ENCODE measurements at places on chromosomes 2 and 18. TPM values are rescaled to one million over a fixed set of nuclear protein-coding genes. Genes with fewer than 3 reads are reported as not detected.

DNA sequence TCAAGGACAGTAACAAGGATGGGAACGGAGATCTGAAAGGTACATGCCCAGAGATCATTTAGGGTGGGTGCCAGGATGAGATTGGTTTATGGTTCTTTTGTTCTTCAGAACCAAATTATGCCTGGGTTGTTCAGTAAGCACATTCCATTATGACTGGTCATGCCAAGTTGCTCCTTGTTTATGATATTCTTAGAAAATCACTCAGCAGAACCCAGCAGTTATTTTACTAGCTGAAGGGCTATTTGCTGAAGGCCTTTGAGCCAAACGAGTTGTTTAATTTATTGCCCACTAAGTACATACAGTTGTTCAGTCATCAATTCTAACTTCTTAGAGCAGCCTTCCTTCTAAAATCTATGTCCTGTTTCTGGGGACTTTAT is 635 bp downstream of the SLC3A1 start:
- no peak for DNase-seq

GRCh38 chr2:208466151-208466919 is 59.7 kb downstream of the PTH2R start:
- peak; percentile 61 for DNase-seq

DNA sequence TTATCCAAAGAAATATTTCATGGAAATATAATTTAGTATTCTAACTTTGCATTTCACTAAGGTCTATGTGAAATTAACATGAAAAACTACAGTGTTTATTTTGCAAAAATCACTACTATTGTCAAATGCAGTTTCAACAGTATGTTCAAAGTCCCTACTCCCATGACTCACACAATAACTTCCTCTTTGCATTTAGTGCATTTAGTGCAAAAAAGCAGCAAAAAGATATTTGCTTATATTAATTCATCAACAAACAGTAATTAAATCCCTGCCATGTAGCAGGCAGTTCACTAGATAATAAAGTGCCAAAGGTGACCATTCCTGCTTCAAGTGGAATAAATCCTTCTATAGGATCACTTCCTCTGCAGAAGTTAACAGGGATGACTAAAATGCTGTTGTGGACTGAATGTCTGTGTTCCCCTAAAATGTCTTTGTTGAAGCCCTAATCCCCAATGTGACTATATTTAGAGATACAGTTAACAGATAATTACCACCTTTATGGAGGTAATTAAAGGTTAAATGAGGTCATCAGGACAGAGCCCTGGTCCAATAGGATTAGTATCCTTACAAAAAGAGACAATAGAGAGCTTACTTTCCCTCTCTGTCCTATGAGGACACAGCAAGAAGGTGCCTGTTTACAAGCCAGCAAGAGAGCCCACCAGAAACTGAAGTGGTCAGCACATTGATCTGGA is 61.7 kb downstream of the STK39 start:
- peak; percentile 79 for DNase-seq

DNA sequence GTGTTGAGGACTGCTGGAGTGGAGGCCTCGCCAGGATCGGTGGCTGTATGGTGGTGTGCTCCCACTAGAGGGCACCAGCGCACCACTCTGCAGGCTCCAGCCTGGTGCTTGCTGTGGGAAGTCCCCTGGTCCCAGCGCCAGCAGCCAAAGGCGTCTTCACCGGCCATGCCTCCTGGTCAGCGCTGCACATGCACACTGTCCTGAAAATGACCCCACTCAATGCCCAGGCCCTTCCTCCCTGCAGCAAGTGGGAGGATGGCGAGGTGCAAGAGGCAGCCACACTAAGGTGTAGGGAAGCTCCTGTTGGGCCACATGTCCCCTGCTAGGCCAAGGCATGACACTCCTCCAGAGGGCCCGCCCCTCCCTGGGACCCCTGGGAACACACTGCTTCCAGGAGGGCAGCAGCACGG is 136.5 kb downstream of the CTIF start:
- DNase-seq, result peak; percentile 58

GRCh38 chr18:22141211-22141610 is 28.2 kb upstream of the GATA6 start:
- no peak for DNase-seq

- DNase-seq, result no peak
Observed at GRCh38 chr18:60639836-60640235, 267.3 kb upstream of the MC4R start.

GRCh38 chr2:86788165-86788564 is 2.5 kb downstream of the CD8A start:
- DNase-seq, result no peak

- no peak for DNase-seq
Observed at GRCh38 chr18:78739882-78740677, 239.5 kb upstream of the SALL3 start.

GRCh38 chr2:120750488-120751210 is 15.0 kb downstream of the GLI2 start:
- no peak for DNase-seq

DNA sequence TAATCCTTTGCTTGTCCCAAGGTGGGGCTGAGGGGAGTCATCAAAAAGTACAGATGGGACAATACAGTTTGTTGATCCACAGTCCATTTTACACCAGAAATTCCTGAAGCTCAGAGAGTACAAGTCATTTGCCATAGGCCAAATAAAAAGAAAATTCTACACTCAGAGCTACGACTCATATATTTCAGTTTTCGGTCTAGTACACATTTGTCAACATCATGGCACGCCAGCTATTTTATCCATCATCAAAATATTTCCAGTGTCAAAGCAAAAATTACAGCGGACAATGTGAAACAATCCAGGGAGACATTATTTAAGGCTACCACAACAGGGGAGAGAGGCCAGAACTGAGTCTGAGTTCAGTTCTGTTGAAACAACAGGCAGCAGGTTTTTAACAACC is 587.5 kb upstream of the DSEL start:
- no peak for DNase-seq

DNA sequence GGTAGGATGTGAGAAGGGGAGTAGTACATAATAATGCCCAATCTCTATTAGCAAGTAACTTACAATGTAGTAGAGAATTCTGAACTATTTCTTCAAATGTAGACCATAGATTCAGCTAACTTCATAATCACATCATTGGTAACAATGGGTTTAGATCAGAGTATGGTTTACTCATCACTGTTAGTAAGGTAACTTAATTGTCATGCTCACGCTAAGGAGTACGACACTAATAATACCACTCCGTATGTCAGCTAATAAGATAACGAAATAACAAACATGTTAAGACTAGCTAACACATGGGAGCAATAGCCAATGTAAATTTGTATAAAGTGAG is 56.4 kb upstream of the CCDC141 start:
- DNase-seq, result no peak

GRCh38 chr2:9578467-9579235 is 23.0 kb upstream of the ADAM17 start:
- peak; percentile 64 for DNase-seq

DNA sequence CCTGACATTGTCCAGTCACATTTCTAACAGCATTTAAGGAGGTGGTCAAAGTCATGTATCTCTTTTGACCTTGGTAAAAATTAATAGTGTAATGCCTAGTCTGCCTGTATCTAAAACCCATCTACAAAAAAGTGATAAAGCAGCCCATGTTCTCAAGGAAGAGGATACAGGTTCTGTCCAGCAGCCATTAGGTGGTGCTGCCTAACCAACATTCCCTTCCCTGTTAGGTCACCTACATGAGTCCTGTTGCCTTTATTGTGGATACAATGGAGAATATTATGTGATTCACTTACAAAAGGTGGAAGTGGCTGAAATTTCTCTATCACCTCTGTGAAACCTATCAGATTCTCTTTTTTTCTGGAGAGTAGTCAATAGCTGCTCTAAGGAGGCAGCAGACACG is 52.5 kb downstream of the AQP4 start:
- peak; percentile 56 for DNase-seq

DNA sequence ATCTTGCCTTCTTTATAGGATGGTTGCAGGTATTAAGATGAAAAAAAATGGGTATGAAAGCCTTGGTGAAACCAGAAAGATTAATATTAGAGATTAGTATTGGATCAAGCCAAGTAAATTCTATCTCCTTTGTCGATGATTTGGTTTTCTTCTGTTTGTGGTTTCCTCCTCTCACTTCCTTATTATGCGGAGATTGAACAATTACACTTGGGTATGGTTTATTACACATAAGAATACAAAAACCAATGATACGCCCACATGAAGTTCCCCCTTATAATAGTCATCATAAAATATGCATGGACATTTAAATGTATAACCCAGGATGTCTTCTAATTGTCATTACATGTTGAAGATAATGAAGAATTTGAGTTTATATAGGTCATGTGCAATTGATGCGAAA is 4.9 kb downstream of the LTBP1 start:
- no peak for DNase-seq

DNA sequence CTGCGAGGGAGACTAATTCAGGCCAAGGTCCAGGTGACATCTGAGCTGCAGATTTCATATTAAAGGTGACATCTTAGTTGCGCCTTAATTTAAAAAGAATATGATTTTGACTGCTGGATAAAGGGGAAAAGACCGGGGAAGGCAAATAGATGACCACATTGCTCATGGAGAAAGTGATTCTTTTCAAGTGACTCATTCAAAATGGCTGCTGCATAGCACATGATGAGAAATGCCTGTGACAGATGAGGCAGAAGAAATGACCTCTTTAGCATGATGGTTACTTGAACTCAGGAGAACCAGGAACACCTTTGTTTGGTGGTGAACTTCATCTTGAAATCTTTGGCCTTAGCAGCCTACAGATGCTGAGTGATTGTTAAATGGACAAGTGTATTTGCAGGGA is 385.8 kb upstream of the TRIB2 start:
- DNase-seq, result no peak

DNA sequence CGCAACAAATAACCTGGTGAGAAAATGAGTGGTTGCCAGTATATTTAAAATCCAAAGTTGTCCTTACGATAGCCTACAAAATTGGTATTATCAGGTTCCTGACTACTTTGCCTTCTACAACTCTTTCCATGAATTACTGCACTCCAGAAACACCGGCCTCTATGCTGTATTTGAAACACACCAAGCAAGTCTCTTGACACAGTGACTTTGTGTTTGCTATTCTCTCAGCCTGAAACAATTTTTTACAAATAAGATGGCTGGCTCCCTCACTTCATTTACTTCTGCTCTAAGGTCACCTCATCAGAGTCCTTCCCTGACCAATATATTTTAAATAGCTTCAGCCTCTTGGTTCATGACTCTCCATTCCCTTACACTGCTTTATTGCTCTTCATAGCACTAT is 12.2 kb downstream of the KANSL1L start:
- no peak for DNase-seq

GRCh38 chr2:37683241-37683640 is 11.8 kb upstream of the CDC42EP3 start:
- DNase-seq, result no peak

DNA sequence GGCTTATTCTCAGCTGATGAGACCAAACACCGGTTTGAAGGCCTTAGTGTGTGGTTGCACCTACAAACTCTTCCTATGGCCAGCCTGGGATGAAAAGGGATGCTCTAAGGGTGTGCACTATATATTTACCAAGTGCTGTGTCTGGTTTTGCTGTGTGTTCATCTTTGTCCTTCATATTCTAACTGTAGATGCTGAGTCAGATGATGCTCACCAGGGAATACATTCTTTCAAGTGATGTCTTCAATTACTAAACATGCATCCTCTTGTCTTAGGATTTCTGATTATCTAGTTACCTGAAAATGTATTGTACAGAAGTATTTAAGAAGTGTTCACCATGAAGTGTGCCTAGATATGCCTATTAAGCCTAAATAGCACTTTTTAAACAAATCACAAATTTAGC is 1111.6 kb upstream of the ZEB2 start:
- DNase-seq, result no peak

DNA sequence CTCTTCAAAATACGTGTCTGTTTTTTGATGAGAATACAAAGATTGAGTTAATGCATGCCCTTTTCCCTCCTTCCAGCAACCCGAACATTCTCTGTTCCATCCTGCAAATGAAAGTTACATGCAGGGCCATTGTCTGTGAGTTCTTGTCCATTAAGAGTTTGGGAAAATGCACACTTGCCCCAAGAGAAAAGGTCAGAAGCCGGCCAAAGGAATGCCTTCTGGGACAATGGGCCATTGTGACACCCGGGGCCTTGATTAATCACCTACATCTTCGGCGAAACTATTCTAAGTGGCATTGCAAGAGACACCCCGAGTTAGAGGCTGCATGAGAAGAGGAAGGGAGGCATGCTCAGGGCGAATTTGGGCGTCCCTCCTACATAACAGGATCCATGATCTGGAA is 73.7 kb upstream of the COPS8 start:
- DNase-seq, result no peak

DNA sequence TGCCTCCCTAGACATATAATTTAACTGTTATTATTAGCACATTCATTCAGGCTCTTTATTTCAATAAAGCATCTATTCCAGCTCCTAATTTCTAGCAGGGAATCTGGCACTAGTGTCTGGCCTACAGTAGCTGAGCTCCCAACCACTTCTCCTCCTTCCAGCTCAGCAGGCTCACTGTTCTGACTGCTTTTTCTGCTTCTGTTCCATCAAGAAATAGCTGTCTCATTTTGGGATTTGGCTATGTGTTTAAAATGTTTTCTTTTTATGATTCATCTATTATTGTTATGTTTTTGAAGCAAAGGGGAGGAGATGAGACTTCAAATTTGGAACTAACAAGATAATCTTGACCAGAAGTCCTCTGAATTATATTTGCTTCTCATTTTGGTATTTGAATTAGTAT is 172.7 kb upstream of the SMAD7 start:
- no peak for DNase-seq

GRCh38 chr18:75346671-75347070 is 80.8 kb downstream of the SMIM21 start:
- DNase-seq, result no peak

GRCh38 chr2:108395155-108395554 is 17.4 kb downstream of the SULT1C4 start:
- no peak for DNase-seq

GRCh38 chr2:151379169-151379568 is 21.8 kb downstream of the TNFAIP6 start:
- no peak for DNase-seq

GRCh38 chr2:24253303-24253919 is 78.6 kb downstream of the FAM228A start:
- DNase-seq, result no peak

DNA sequence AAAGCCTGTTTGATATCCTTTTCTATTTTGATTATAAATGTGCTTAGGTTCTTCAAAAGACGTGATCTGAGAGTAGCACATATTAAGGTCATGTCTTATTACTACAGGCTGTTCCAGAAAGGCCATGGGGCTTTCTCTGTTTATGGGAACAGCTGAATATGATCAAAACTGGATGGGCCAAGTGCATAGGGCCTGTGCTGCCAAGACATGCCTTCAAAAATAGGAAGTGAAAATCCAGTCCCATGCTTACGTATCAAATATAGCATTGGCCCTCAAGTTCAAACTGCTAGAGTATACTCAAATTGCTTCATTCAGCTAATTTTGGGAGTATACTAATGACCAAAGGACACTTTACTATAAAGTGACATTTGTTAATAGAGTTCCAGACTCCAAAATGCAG is 24.1 kb downstream of the SLC25A52 start:
- DNase-seq, result no peak

DRC1 gene
- polyA plus RNA-seq, result not detected

BUB1 gene
- 15.2 TPM for polyA plus RNA-seq

UGT1A4 gene
- polyA plus RNA-seq, result not detected

LRATD1 gene
- 0.07 TPM for polyA plus RNA-seq

SERPINB4 gene
- not detected for polyA plus RNA-seq

HTR2B gene
- polyA plus RNA-seq, result 0.03 TPM

EPB41L3 gene
- not detected for polyA plus RNA-seq

SP100 gene
- 12.6 TPM for polyA plus RNA-seq

ERMN gene
- polyA plus RNA-seq, result not detected

IL36B gene
- polyA plus RNA-seq, result not detected

IL1RL1 gene
- 0.03 TPM for polyA plus RNA-seq

ABCG5 gene
- 38.8 TPM for polyA plus RNA-seq

REG1A gene
- polyA plus RNA-seq, result not detected

Data from HepG2 (cell line).